Frontal cortex (tissue), 4 donors: ENCODE measurements at places on chromosomes 5 and 9.

GRCh38 chr5:7668161-7668560 lies 182.8 kb downstream of the CFAP90 start:
- DNase-seq, result no peak

GRCh38 chr9:92668746-92669526 lies 995 bp downstream of the IPPK start:
- DNase-seq, result no peak

- DNase-seq, result no peak
Observed at GRCh38 chr5:28903643-28904042, 1865.3 kb upstream of the CDH9 start.

- DNase-seq, result no peak
Observed at GRCh38 chr5:110397281-110397680, 329.2 kb downstream of the TMEM232 start.

DNA sequence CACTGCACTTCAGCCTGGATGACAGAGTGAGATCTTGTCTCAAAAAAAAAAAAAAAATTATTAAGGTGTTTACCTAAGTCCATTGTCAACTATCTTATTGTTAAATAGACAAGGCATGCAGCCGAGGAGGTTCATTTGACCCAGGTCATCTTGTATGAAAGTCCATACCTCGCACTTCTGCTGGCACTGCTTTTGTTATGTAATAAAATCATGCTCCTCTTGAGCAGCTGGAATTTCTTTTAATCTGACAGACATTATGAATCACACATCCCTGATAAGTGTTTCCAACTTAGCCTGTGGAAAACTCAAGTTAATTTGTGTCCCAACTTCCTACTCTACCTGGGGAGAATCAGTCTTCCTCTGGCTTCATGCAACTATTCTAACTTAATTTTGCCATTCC lies 315.6 kb upstream of the KLF4 start:
- no peak for DNase-seq

GRCh38 chr5:80933036-80933435 lies 27.1 kb upstream of the RASGRF2 start:
- no peak for DNase-seq

DNA sequence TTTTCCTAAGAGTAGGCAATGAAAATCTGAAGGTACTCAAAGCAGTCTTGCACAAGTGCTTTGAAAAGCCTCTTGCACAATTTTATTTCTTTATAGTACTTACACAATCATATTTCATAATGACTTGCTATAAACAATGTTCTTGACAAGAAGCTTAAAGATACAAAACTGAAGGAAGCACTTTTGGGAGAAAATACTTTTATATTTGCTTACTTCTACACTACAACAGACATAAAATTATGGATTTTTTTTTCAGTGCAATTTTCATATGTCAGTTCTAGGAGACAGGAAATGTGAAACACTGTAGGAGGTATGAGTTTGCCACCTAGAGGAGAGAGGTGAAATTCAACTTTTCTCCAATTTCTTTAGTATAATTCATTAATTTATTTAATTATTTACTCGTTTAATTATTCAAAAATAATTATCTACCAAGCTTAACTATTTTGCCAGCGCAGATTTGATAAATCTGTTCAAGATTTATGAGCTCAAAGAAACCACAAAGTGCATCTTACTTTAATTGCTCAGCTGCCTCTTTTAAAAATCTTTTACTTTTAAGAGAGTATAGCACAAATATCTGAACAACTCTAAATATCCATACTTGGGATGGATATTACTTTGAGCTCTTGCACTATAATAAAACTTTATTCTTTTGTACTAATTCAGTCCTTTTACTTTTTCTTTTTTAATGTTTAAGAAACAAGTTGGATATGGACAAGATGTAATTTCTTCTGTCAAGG lies 29.0 kb upstream of the CDKN2B start:
- DNase-seq, result no peak

DNA sequence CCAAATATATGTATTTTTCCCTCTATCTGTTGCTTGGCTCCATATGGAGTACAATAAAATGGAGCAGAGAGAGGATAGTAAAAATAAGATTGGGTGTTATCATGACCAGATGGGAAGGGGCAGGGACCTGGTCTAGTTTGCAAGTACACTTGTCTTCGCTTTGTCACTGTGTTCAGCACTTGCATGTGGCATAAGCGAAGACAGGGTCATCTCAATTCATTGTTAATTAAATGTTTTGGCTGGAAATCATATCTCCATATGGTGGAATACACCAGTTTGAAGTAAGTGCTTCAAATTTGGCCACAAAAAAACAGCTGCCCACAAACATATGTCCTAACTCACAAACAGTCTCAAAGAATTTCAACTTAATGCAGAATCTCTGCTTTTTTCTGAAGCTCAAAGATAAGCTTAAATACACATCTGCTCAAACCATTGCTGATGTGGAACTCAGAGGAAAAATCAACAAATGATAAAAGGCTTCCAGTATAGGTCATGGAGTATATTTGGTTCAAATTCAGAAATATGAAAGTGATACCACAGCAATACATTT lies 865.4 kb downstream of the TLE4 start:
- DNase-seq, result no peak

- no peak for DNase-seq
Observed at GRCh38 chr5:10527281-10527950, 36.5 kb upstream of the ANKRD33B start.

- peak; percentile 81 for DNase-seq
Observed at GRCh38 chr9:134641173-134641989, at the start of gene COL5A1. TSS of gene COL5A1 (plus strand) at chr9:134641803. CDS start at chr9:134642188, 385 bp downstream.

- DNase-seq, result no peak
Observed at GRCh38 chr5:62623271-62623670, 44.7 kb downstream of the LRRC70 start.

GRCh38 chr5:73666891-73667290 lies 40.9 kb downstream of the ARHGEF28 start:
- DNase-seq, result no peak

DNA sequence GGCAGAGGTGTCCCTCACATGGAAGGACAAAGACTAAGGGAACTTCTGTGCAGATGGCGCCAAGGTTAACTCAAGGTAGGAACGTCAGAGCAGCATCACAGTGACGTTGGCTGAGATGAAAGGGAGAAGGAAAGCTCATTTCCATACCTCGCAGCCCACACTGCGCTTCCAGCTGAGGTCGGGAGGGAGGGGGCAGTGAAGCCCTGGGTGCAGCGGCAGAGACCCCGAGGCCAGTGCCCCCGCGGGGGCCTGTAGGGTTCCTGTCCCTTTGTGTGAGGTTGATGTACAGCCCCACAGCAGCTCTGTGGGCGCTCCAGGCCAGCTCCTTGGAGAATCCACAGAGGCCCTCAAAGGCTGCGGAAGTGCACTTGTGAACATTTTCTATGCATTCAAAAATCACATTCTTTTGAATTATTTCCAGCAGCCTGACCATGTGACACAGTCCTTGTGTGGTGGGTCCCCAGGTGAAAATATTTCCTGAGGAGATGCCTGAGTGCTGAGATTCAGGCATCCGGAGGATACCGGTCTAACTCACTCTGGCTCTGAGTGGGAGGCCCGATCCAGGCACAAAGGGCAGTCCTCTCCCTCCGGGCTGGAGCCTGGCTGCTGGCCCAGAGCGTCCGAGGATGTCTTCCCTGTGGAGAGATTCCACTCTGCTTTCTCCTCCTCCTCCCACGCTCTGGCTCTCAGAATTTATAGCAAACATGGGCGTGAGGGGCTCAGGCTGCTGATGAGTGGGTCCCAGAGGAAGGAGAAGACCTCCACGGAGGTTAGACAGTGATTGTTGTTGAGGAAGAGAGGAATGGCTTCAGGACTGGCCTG lies 150.7 kb downstream of the ICE1 start:
- DNase-seq, result no peak

- DNase-seq, result no peak
Observed at GRCh38 chr9:33065157-33066076, 11.1 kb downstream of the SMU1 start.

- DNase-seq, result no peak
Observed at GRCh38 chr5:117999939-118000549, 988.3 kb downstream of the DTWD2 start.

DNA sequence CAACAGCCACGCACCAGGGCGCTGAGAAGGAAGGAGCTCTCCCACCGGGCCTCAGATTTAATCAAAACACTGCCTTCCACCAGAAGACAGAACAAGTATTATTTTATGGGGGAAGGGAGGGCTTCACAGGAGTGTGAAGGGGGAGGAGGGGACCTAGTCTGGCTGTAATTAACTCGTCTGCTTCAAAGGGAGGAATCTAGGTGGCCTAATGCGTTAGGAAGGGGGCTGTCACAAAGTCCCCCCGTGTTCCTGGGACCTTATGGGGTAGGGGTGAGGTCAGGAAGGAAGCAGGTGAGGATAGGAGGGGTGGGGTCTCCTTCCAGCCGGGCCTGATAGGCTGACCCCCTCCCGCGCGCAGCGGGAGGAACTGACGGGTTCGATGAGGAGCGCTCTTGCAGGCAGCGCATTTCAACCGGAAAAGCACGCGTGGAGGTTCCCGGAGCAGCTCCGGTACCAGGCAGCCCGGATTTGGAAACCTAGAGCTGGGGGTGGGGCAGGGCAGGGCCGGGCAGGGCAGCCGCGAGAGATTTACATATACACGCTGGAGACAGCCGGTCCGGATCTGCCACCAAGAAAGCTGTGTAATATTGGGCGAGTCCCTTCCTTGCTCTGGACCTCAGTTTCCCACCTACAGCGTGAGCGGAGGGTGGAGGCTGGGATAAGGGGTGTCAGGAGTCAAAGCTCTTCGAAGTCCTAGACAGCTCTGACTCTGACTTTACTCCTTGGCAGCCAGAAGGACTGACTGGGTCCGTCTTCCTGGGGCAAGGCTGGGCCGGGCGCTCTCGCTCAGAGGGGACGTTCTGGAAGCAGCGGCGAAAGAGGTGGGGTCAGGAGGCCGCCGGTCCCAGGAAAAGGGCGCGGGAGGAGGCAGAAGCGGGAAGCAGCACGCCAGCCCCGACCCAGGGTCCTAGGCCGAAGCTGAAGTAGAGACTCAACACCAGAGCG lies 1.8 kb downstream of the SHB start:
- DNase-seq, result no peak

- no peak for DNase-seq
Observed at GRCh38 chr5:154757814-154758406, 2.7 kb downstream of the LARP1 start.

GRCh38 chr5:150017226-150018005 lies 16.9 kb downstream of the HMGXB3 start:
- DNase-seq, result no peak
